ENCODE measurements at places on chromosomes 1 and 21.

GRCh38 chr1:12144236-12144635, 22.6 kb upstream of the TNFRSF1B start:
- no peak for DNase-seq

DNA sequence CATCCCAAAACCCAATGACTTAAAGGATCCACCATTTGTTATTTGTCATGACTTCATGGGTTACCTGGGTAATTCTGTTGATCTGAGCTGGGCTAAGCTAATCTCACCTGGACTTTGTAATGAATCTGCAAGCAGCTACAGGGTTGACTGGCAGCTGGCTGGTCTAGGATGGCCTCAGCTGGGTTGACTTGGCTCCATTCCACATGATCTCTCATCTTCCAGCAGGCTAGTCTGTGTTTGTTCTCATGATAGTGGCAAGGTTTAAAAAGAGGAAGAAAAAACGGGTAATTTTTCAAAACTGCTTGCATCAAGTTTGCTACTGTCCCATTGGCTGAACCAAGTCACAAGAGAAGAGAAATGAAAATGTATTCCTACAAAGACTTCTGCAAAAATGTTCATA, 24.8 kb upstream of the ZMYM4 start:
- no peak for DNase-seq

GRCh38 chr1:105830571-105831146, 1225.8 kb upstream of the PRMT6 start:
- DNase-seq: no peak

GRCh38 chr1:160618763-160619274, 28.0 kb downstream of the SLAMF1 start:
- no peak for DNase-seq

- DNase-seq: no peak
Measured at GRCh38 chr1:186519982-186520381, 59.1 kb upstream of the PDC start.

GRCh38 chr1:58994664-58995063, 210.8 kb upstream of the JUN start:
- DNase-seq: no peak

- no peak for DNase-seq
Measured at GRCh38 chr1:190808035-190808434, 330.4 kb upstream of the BRINP3 start.

- peak; percentile 52 for DNase-seq
Measured at GRCh38 chr1:231421971-231422797, at the start of gene EGLN1. Gene EGLN1, minus strand, starts transcription at chr1:231422287. Its CDS starts 399 bp downstream, at chr1:231421888.

DNA sequence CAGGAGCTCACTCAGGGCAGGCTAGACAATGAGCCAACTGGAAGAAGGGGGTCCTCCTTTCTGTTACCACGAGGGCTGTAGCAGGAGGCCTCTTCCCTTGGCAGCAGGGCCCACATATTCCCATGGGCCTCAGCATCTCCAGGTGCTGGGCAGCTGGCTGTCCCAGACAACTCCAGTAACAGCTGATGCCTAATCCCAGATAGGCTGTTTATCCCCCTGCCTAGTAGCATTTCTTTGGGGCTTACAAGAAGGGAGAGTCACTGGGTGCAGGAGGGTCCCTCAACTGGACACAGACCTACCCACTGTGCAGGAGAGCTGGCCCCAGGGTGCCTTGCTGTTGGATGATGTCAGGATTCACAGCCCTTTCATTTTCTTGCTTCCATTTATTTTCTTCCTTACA, 278.2 kb downstream of the DSCAM start:
- DNase-seq: no peak

GRCh38 chr1:204728456-204728855, 42.9 kb upstream of the LRRN2 start:
- DNase-seq: no peak

- DNase-seq: no peak
Measured at GRCh38 chr1:109111386-109112055, 2.4 kb upstream of the ELAPOR1 start.

- DNase-seq: no peak
Measured at GRCh38 chr1:110011527-110012041, 22.8 kb upstream of the STRIP1 start.

DNA sequence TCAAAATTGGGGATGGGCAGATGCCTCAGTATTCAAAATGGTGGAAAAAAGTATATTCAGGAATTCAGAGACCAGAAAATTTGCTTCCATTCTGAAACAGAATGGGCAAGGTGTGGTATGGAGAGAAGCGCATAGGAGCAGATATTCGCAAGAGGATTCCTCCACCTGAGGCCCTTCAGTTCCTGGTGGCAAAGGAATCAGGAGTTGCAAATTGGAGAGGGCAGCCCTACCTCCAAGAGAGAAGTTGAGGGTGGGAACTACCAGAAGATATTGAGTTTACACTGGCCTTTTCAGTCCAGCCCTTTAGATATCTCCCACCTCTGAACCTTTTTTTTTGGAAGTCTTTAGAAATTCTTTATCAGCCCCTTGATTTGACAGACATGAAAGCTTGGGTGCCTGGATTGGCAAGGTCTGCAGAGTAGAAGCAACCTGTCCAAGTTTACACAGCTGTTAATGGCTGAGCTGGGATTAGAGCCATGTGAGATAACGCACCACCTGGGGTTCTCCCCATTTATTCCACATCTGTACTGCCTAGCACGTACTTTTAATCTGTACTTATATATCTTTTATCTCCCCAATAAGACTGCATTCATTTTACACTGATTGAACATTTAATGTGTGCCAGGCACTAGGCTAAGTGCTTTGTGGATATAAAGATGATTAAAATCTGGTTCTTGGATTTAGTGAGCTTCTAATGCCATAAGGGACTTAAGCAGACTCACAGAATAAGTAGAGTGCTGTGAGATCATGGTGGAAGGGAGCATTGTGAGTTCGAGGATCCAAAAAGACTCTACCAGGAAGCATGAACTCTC, 99.5 kb downstream of the NGF start:
- DNase-seq: no peak

- DNase-seq: no peak
Measured at GRCh38 chr1:93616996-93617669, 64.5 kb downstream of the BCAR3 start.
